ENCODE measurements at places on chromosomes 16 and 17.

DNA sequence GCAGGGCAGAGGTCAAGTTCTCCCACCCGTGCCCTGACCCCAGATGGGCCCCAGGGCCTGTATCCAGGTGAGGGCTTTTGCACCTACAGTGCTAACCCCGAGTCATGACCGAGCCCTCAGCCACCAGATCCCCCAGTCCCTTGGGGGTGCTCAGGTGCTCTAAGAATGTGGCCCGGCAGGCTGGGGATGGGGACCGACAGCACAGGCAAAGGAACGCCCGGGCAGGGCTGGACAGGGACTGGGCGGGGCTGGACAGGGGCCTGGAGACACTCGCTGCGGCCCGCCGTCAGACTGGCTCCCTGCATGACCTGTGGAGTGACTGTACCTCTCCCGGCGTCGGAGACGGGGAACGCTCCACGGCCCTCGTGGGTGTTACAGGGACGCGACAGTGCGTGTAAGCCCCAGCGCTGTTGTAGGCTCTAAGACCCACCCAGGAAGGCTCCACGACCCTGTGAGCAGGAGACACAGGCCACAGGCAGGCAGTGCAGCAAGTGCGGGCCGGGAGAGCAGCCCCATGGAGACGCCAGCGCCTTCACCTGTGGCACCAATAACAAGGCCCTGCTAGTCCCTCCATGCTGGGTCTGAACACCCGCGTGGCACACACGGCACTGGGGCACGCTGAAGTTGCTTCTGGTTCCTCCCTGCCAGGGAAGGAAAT, 38.8 kb downstream of the CBFA2T3 start:
- no peak for DNase-seq

DNA sequence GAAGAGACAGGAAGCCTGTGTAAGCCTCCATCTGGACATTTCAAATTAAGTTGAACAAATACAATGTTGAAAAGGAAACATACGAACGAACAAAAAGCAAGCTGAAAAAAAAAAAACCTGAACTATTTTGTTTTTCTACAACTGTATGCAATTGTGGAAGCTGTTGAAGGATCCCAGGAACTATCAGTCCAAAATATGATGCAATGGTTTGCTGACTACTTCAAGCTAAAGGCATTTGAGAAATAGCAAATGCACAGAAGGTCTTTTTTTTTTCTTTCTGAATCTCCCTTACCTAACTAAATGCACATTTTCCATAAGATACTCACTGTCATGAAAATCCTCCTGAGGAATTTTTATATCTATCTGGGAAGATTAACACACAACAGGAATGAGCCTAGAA, 40.2 kb downstream of the MAF start:
- DNase-seq, result no peak

GRCh38 chr16:31527734-31528274, at the start of gene AHSP:
TSS of gene AHSP (plus strand) at chr16:31527900. CDS start at chr16:31528140, 240 bp downstream.
- DNase-seq, result no peak

- DNase-seq, result no peak
These were observed 89.8 kb downstream of the KATNIP start for GRCh38 chr16:27639561-27640276.

GRCh38 chr16:80260906-80261311, 279.9 kb upstream of the DYNLRB2 start:
- DNase-seq, result no peak

DNA sequence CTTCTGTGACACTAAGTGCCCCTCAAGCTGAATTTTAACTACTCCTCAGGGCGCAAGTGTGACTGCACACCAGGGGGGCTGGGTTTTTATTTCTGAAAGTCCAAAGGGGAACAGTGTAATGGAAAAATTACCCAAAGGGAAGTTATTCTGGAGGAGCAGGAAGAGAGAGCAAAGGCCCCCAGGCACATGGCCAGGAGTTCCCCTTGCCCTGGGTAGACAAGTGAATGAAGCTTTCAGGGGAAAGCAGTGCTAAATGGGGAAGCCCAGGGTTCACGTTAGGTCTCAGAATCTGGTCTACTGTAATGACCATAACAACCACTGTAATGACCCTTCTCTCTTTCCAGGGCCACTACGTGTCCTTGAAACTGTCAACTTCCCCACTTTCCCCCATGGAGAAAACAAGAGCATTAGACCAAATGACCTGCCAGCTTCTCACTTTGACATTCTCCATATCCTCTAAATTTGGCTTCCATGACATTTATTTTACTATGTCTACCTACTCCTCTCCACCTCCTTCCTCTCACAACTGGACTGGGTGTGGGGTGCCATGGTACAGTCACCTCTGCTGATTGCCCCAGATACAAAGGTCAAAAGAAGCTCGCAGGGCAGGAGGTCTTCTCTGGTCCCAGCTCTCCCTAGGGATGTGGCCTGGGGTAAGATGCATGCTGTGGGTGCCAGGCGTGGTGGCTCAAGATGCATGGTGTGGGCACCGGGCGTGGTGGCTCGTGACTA, 34.1 kb upstream of the MMP2 start:
- DNase-seq, result no peak

GRCh38 chr17:56917559-56918296, 3.9 kb upstream of the TRIM25 start:
- no peak for DNase-seq
